Immature natural killer cell (primary cell): ENCODE measurements at places on chromosomes 1 and 21. TPM values are rescaled to one million over a fixed set of nuclear protein-coding genes. Genes with fewer than 3 reads are reported as not detected.

GRCh38 chr21:41283211-41283818 is 33.3 kb upstream of the FAM3B start:
- H3K36me3 ChIP-seq, result no peaks in the 10 kb centered on the region
- DNase-seq, result peak; percentile 51
- H3K27ac ChIP-seq, result no peak overlapping the region
- H3K27me3 ChIP-seq, result peaks cover 5% of the 10 kb centered on the region
- no peaks in the 10 kb centered on the region for H3K4me1 ChIP-seq
- H3K4me3 ChIP-seq, result no peak overlapping the region

The DNMT3L gene
- polyA plus RNA-seq, result not detected

The PPIAL4G gene
- polyA plus RNA-seq, result not detected

The ANKRD45 gene
- polyA plus RNA-seq, result not detected

The KCNE1 gene
- not detected for polyA plus RNA-seq

- no peak overlapping the region for H3K4me3 ChIP-seq
- H3K36me3 ChIP-seq, result no peaks in the 10 kb centered on the region
- DNase-seq, result no peak
- no peaks in the 10 kb centered on the region for H3K27me3 ChIP-seq
- H3K27ac ChIP-seq, result no peak overlapping the region
Observed at GRCh38 chr1:57546549-57547330, 122.9 kb upstream of the DAB1 start.

The KCNT2 gene
- polyA plus RNA-seq, result not detected

The AMY2A gene
- not detected for polyA plus RNA-seq

The LMX1A gene
- polyA plus RNA-seq, result not detected

The GBP4 gene
- 75.5 TPM for polyA plus RNA-seq
